Small intestine (tissue), 16 donors: ENCODE measurements at places on chromosomes 2 and 18.

DNA sequence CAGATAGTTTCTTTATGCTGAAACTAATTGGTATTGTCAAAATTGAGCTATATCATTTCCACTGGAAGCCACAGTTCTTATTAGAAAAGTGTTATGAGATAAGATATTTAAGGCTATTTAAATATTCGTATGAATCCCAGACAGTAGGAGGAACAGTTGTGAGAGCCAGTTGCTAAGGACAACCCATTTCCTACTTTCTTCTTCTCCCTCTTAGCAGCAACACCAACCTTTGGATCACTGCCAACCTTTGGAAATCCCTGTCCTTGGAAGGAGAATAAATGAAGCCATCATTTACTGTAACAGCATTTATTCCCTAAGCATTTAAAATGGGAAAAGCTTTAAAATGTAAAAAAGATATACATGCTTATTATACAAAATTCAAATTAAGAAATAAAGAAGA is 85.8 kb downstream of the PLCL1 start:
- no peak for DNase-seq

DNA sequence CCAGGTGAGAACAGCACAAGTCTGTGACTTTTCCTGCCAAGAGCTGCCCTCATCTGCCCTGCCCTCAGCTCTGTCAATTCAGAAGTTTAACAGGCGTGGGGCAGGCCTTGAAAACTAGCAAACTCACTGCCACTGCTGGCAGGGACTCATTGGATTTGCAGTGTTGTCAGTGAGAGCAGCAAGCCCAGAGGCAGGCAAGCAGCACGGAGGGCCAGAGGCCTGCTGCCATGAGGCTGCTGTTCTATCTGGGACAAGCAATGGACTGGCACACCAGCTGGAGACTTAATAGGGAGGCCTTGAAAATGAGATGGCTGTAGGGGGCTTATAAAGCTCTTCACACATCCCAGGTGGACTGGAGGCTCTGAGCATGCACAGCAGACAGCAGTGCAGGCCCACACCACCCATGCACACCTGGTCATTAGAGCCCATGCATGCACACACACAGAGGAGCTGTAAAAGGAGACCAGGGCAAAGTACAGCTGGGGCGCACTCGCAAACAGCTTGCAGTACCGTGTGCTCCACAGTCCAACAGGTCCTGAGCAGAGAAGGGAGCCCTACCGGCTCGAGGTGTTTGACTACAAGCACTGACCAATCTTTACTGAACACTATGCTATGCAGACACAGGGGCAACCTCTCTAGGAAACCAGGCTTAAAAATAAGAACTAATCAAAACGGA is 28.7 kb downstream of the MGAT4A start:
- peak; percentile 95 for DNase-seq

GRCh38 chr2:237448626-237449025 is 34.7 kb upstream of the COL6A3 start:
- DNase-seq, result no peak

GRCh38 chr2:58769111-58769863 is 528.2 kb upstream of the FANCL start:
- no peak for DNase-seq

- DNase-seq, result no peak
Measured at GRCh38 chr18:770583-770961, 41.5 kb downstream of the YES1 start.

- peak; percentile 35 for DNase-seq
Measured at GRCh38 chr2:11248-11941, 34.9 kb downstream of the FAM110C start.

GRCh38 chr2:157936406-157936805 is 60.3 kb upstream of the ACVR1 start:
- no peak for DNase-seq

- no peak for DNase-seq
Measured at GRCh38 chr2:81984969-81985637, 1680.6 kb upstream of the LRRTM1 start.
